ENCODE measurements at places on chromosomes 4 and X. TPM values are rescaled to one million over a fixed set of nuclear protein-coding genes. Genes with fewer than 3 reads are reported as not detected.

Gene INPP4B
- total RNA-seq, result 20.5 TPM

Gene IQCM
- total RNA-seq, result not detected

Gene MTMR8
- total RNA-seq, result 3.4 TPM

Gene YIPF7
- not detected for total RNA-seq

Gene ACE2
- total RNA-seq, result not detected

Gene HSFX1
- total RNA-seq, result 1.3 TPM

DNA sequence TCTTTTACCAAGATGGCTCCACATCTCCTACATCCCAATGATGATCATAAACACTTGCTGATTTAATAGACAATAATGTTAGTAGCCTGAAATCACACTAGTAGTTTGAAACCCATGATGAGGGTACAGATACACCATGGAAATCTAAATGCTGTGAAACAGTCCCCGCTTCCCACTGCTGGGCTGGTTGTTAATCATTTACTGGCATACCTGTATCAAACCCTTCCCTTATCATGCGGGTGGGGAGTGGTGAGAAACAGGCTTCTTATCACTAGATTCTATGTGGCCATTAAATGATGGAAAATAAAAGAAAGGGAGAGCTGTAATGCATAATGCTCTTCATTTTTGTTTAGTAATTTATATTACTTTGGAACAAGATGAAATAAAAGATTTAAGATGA, 21.9 kb downstream of the MAOA start:
- DNase-seq, result no peak

DNA sequence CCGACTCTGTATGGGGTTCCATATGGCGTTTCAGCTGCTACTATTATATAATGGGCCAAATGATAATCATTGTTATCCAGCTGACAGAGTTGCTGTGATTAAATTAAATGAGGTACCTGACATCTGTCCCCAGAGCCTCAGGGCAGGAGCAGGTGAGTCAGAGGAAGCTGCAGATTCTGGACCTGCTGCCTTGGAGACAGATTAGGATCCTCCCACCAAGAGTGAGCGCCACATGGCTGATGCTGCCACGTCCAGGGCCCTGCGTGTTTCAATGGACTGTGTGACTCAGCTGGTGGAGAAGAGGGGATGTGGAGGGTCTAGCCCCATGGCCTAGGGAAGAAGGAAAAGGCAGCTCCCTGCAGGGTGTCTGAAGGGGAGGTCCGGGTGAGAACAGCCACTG, 28.3 kb upstream of the UXT start:
- no peak for DNase-seq

GRCh38 chr4:87783781-87784180, 15.6 kb upstream of the IBSP start:
- DNase-seq, result no peak

- no peak for DNase-seq
Observed at GRCh38 chr4:77154761-77155499, 2.1 kb upstream of the CCNG2 start.

GRCh38 chr4:149766135-149766534, 49.5 kb downstream of the IQCM start:
- DNase-seq, result no peak

DNA sequence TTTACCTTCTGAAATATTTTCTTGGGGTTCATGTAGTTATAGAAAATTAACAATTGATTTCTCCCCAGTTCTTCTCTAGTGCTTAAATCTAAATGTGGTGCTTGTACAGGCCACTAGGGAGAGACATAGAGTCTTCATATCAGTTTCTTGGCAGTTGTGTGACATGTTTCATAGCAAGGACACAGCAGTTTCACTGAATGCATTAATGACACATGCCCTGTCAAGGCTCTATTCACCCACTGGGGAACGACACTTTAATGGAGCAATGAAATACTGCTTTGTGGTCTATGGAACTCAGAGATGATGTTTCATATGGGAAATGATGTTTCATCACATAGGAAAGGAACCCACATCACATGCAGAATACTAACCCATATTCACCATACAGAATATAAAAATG, 2.8 kb downstream of the VEGFC start:
- no peak for DNase-seq

DNA sequence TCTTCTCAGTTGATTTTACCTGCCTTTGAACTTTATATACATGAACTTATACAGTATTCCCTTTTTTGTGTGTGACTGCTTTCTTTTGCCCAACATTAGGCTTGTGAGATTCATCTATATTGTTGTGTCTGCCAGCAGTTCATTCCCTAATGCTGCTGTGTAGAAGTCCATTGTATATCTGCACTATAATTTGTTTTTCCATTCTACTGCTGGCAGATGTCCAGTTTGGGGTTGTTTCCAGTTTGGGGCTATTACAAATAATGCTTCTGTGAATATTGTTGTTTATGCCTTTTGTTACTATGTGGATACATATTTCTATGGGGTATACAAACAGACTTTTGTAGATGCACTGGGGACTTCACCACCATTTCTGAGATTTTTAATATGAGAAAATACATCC, 268.4 kb downstream of the DCTD start:
- no peak for DNase-seq

DNA sequence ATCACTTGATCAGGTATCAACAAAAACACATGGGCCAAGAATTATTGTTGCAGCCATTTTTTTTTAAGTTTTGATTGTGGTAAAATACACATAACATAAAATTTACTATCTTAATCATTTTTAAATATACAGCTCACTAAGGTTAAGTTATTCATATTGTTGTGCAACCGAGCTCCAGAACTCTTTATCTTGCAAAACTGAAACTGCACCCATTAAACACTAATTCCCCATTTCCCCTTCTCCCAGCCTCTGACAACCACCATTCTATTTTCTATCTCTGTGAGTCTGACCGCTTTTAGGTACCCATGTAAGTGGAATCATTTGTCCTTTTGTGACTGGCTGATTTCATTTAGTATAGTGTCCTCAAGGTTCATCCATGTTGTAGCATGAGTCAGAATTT, 126.2 kb upstream of the NDP start:
- DNase-seq, result no peak

- DNase-seq, result no peak
Observed at GRCh38 chrX:134369576-134369975, 90.4 kb upstream of the HPRT1 start.

GRCh38 chrX:9609499-9609898, 144.6 kb downstream of the TBL1X start:
- no peak for DNase-seq

DNA sequence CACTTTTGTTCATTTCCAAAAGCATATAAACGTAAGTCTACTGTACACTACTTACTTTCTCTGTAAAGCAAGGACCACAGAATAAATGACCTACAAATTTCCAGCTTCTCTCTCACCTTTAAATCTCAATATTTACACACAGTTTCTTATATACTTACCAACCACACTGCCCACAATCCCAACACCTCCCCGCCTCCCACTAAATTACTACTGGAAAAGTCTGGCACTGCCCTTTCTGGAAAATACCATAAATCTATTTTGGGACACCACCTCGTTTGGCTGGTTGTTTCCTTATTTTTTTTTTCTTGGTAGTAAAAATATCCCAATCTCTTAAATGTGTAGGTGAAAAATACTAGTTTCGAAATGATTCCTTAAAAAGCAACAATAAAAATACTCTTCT, 19.6 kb downstream of the FAT1 start:
- no peak for DNase-seq

DNA sequence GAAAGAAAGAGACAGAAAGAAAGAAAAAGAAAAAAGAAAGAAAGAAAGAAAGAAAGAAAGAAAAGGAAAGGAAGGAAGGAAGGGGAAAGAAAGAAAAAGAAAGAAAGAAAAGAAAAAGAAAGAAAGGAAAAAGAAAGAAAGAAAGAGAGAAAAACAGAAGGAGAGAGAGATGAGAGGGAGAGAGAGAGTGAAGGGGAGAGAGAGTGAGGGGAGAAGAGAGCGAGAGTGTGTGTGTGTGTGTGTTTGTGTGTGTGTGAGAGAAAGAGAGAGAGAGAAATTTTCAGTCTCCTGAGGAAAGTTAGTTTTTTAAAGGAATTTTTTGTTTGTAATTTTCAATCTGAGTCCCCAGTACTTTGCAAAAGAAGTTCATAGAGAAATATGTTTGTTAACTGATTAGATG, 504.1 kb upstream of the POU3F4 start:
- no peak for DNase-seq

Measured in sigmoid colon (tissue), 7 donors.